ENCODE measurements at places on chromosomes 12 and 14.

- DNase-seq: no peak
These were observed 2.4 kb downstream of the DYNC1H1 start for GRCh38 chr14:101966742-101967141.

- no peak for DNase-seq
These were observed 158.0 kb downstream of the CAPZA3 start for GRCh38 chr12:18895946-18896345.

DNA sequence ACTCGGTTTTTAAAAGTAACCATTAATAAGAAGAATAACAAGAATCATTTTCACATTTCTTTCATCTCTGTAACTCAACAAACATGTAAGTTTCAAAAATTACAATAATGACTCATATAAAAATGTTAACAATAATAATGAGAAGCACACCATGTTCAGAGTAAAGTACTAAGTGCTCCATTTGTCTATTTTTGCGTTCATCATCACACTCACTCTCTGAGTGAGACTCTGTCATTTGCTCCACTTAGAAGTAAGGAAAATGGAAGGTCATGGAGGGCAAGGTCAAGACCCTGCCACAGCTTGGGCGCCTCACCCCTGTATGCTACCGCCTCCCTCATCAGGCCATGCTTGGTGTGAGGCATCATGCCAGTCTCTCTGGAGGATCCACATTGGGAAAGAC lies 129.9 kb downstream of the TMEM30B start:
- DNase-seq: no peak

DNA sequence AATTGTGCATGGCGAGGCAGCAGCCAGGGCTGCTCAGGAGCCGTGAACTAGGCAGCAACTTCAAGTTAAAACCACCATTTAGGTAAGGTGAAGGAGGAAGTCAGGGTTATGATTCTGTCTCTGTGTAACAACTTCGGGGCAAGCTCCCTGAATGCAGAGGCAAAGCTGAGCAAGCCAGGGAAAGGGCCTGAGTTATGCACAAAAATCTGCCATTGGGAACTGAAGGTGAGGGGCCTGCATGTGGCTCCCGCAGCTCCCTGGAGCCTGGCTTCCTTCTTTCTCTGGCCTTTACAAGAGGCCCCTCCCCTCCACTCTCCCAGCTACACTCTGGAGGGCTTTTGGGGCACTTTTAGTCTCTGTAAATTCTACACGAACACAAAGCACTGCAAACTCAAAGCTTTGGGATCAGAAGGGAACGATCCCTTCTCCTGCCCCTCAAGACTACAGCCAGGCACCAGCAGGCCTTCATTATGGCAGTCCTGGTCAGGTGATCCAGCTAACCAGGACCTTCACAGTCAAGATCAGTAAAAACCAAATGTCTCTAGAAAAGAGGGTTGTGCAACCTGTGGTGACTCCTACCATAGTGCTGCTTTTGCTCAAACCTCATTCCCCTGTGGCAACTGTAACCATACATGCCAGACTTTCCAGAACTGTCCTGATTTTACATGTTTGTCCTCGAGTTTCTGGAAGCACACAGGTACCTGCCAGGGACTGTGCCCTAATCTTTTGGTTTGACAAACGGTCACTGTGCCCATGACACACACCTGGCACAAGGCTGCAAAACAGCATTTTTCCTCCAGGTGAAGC lies 67.2 kb upstream of the PTGR2 start:
- DNase-seq: no peak

- DNase-seq: no peak
These were observed 175.7 kb downstream of the CACNA1C start for GRCh38 chr12:2228535-2228934.

DNA sequence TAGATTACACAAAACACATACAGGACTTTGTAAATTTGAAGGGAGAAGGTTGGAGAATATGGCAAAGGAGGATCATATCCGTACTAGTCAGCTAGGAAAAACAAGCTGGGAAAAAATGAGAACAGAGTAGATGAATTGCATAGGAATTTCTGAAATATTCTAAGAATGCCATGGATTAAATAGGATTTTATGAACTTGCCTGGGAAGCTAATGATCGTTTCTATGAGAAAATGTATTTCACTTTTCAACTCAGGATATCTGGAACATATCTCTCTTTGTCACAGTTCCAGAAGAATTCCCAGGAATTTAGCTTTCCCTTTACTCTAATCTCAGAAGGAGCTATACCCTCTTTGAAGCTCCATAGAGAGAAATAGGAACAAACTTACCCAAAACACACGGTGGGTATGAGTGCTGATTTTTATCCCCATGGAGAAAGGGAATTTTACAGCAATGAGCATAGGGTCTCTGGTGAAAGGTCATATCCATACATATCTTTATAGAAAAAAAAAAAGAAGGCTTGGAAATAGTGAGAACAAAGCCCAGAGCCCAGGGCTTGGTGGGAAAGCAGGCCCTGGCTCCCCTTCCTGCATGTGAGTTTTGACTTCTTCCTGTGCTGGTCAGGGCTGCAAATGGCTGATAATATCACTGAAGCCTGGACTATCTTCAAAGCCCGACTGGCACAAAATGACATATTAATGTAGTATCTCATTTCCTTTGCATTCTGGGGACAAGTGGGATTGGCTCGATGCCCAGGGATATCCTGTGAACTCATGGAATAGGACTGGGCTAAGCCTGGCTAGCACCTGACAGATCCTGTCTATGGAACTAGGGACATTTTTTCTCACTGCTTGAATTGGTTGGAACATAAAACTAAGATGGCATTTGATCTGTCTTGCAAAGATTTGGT lies 136.3 kb downstream of the AEBP2 start:
- no peak for DNase-seq

DNA sequence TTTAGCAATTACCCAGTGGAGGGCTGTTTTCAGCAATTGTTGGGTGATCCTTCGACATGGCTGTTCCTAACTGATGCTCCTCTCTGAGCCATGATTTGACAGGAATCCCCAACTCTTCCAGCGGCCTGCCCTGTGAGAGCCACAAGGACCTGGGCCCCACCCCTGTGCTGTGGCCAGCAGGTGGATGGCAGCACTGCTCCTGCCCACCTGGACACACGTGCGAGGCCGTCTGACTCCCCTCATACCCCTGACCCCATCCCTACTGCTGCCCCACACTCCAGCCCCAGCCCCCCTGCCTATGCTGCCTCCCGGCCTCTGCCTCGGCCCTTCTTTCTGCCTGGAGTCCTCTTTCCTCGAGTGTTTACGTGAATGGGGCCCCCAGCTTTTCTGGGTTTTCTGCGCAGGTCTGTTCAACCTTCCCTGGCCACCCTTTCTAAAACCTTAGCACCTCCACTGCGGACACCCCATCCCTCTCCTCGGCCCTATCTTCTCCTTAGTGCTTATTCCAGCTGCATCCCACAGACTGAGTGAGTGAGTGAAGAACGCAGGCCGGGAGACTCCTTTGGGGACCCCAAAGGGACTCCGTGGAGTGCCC lies 111.4 kb downstream of the DICER1 start:
- DNase-seq: no peak

DNA sequence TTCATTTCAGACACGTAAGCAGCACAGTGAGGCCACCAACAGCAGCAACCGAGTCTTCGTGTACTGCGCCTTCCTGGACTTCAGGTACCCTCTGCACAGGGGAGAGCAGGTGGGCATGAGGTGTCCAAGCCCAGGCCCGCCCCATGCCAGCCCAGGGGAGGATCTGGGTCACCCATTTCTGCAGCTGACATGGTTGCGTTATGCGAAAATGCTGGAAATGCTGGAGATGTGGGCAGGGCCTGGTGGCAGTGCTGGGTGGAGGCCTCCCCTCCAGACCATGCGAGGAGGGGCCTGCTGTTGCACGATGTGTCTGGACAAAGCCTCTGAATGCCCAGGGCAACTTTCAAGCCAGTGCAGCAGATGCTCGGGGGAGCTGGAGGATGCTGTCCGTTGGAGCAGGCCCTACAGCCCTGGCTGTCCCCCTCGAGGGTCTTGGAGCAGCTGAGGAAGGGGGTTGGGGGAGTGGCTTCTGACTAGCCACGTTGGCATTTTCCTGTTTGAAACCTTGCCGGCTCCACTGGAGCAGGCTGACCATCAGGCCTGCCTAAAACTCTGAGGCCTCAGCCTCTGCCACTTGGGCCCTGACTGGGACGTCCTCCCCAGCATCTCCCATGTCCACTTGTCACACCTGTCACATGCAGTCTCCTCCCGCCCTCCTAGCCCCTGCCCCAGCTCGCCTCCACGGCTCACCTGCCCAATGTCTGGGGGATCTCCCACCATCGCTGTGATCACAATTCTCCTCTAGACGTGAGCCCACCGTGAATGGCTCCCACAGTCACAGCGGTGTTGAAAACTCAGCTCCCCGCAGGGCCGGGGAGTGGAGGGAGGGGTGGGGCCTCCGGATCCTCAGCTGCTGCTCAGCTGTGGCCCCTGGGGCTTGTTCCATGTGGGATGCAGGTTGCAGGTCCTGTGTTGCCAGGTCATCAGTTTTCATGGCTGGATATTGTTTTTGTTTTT lies 123.4 kb downstream of the ADGRD1 start:
- DNase-seq: no peak

DNA sequence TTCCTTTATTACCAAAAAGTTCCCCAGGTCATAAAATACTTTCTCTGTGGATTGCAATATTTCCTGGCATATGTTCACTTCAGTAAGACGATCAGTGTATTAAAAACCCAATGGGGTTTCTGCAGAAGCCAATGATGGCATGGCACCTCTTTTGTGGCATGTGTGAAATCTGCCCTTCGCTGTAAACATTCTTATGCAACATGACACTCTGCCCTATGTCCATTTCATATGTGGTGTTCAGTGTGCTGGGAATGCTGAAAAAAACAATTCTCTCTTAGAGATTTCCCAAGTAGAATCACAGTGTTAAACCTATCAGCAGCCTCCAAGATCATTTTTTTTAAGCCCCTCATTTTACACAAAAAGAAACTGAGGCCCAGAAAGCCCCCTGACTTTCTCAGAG lies 2.3 kb upstream of the MYBPC1 start:
- DNase-seq: no peak

GRCh38 chr14:29273513-29273912 lies 506.9 kb downstream of the FOXG1 start:
- DNase-seq: no peak

- no peak for DNase-seq
These were observed 3.2 kb upstream of the PYGL start for GRCh38 chr14:50947446-50947845.

- DNase-seq: no peak
These were observed 62.1 kb downstream of the EML1 start for GRCh38 chr14:99855271-99855670.

- DNase-seq: peak; percentile 13
These were observed 62.8 kb downstream of the HRK start for GRCh38 chr12:116818341-116818856.

DNA sequence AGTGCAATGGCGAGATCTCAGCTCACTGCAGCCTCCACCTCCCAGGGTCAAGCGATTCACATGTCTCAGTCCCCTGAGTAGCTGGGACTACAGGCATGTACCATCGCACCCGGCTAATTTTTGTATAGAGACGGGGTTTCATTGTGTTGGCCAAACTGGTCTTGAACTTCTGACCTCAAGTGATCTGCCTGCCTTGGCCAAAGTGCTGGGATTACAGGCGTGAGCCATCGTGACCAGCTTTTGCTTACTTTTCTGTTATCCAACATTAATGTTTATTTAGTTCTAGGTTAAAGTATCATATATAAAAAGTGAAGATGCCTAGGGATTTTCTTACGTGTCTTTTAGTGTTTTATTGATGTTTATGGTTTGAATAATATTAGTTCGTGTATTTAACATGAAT lies 28.9 kb upstream of the CCT2 start:
- DNase-seq: no peak

DNA sequence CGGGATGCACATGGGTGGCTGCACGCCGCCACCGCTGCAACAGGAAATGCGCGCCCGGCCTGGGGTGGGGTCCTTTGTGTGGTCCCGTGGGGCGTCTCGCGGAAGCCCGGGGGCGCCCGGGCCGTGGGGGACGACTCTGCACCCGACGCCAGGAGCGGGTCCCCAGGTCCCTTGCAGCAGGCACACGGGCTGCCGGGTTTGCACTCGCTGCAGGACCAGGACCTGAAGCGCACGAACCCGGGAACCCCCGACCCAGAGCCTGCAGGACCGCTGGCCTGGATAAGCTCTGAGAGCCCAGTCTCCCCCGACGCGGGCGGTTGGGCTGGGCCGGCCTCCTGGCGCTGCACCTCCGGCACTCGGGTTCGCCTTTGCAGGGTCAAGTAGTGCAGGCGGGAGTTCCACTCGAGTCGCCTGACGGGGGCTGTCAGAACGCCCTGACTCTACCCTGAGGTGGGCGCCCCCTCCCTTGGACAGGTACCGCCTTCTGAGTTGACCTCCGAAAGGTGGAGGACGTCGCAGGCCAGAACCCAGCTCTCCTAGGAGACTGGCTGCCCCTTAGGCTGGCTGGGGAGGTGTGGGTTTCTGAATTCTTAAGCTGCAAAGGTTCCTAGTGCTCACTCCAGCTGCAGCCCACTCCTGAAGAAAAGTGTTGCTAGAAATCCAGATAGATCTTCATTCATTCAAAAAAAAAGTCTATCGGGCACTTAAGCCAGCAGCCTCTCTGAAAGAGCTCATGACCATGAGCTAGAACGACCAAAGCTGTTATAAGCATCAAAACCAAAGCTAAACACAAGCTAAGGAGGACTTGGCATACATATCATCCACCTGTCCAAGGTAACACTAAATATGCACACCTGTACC lies 68.0 kb downstream of the RNF34 start:
- no peak for DNase-seq

- no peak for DNase-seq
These were observed 280.0 kb downstream of the LRIG3 start for GRCh38 chr12:58640314-58640713.

- DNase-seq: no peak
These were observed 63.9 kb upstream of the MAP1LC3B2 start for GRCh38 chr12:116495260-116495659.

GRCh38 chr14:65150898-65151608 lies 48.7 kb upstream of the MAX start:
- DNase-seq: no peak

GRCh38 chr12:26283046-26283445 lies 87.7 kb downstream of the SSPN start:
- no peak for DNase-seq

DNA sequence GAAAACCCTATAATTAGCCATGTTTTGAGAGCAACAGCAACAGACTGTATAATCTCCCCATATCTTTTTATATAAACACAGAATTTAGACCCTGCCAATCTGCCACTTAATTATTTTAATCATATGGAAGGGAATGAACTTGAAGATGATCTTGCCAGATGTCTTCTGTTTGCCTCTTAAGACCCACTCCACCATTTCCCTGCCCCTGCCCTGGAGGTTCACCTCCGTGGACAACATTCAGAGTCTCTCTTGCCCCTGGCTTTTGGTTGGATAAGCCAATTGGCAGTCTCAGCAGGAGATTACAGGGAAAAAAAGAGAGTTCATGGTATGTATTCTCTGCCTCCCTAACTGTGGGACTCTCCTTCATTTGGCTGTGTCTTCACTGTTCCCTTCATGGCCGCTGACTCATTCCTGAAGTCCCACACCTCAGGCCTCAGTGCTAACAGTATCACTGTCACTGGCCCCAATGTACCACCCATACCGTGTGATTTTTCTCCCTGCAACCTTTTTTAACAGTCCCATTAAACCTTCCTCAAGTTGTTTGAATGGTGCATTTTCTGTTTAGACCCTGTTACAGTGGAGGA lies 184.8 kb downstream of the PIK3C2G start:
- DNase-seq: no peak

Measured in activated CD4-positive, alpha-beta T cell treated with anti-CD3 and anti-CD28 coated beads, Interleukin-2, amount 10 ng/mL, durations not matched to agents 7 days and 5 days (primary cell).